Right lobe of liver (tissue), 6 donors: ENCODE measurements at places on chromosomes 16 and 17. TPM values are rescaled to one million over a fixed set of nuclear protein-coding genes. Genes with fewer than 3 reads are reported as not detected.

DNA sequence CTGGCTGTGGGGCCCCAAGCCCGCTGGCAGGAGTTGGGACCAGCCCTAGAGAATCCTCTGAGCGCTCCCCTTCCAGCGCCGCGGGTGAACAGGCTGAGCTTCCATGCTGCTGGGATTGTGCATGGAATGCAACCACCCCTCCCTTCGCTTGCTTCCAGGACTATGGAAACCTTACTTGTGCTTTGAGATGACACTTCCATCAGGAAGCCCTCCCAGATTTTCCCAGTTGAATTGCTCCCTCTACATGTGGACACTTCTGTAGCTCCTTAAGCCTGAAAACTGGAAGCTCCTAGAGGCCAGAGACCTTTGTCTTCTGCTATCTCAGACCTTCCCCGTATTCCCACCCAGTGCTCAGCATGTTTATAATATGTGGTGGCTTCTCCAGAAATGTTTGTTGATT lies 213.2 kb upstream of the RPL38 start:
- DNase-seq, result no peak

The MYH11 gene
- total RNA-seq, result 3.2 TPM

GRCh38 chr17:77383613-77384608 lies 243.1 kb downstream of the SEC14L1 start:
- peak; percentile 62 for DNase-seq

The TEKT1 gene
- not detected for total RNA-seq

The RNF112 gene
- 0.86 TPM for total RNA-seq

DNA sequence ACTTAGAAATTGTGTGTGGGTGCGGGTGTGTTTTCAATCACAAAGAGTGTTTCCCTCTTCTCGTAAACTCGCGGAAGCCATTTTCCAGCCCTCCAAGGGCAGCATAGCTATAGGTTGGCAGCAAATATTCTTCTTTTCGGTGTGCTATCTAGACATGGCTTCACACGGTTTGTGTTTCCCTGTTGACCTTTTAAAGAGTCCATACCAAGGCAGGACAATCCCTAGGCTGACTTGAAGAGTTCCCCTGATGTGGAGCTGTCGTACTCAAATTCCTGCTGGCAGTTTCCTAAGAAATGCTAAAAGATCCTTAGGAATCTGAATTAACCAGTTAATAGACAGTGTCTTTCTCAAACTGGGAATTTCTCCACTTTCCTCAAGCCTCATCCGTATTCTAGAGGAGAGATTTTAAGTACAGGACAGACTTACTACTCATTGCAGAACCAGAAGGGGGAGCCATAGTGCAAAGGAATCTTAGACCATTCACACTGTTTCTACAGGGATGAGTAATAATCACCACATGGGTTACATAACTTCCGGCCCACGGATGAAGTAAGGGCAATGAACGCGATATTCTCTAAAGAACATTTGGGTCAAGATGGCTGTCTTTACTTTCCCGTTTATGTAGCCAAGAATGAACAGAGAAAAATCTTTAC lies 288.6 kb upstream of the ELAC2 start:
- DNase-seq, result no peak

DNA sequence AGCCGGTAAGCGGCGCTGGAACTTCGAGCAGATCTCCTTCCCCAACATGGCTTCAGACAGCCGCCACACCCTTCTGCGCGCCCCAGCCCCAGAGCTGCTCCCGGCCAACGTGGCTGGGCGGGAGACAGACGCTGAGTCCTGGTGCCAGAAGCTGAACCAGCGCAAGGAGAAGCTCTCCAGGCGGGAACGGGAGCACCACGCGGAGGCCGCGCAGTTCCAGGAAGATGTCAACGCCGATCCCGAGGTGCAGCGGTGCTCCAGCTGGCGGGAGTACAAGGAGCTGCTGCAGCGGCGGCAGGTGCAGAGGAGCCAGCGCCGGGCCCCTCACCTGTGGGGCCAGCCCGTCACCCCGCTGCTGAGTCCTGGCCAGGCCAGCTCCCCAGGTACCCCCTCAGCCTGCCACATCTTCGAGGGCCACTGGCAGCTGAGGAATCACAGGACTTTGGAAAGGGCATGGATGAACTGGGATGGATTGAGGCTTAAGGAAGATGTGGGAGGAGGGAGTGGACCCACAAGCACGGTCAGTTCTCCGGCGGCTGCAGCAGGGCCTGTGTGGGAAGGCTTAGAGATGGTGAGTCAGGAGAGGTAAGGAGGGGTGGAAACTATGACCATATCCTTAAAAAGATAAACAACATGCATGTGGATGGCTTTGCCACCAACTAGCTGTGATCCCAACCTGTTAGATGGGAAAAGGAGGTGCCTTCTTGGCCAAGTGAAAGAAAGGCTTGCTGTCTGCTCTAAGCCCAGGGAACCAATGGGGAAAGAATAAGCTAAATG lies 3.4 kb upstream of the LLGL2 start:
- DNase-seq, result no peak

DNA sequence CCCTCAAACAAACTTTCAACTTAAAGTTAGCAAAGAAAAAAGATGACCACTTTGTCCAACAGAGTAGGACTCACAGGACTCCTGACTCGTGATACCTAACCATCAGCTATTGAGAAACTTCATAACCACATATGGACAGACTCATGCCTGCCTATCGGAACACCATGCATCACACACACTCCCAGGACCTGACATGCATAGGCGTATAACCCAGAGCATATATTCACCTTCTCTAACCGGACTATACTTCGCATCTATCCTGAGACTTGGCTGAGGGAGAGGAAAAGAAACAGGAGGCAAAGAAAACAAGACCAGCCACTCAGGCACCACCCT lies 2.2 kb downstream of the PIP4K2B start:
- no peak for DNase-seq

- DNase-seq, result no peak
Measured at GRCh38 chr16:55248058-55248457, 75.9 kb upstream of the IRX6 start.

GRCh38 chr17:4018446-4018845 lies 54.2 kb upstream of the ATP2A3 start:
- DNase-seq, result no peak
